ENCODE measurements at places on chromosomes 13 and 19.
A peak's percentile ranks its signal among the peaks of the same experiment; 100 is the strongest.

DNA sequence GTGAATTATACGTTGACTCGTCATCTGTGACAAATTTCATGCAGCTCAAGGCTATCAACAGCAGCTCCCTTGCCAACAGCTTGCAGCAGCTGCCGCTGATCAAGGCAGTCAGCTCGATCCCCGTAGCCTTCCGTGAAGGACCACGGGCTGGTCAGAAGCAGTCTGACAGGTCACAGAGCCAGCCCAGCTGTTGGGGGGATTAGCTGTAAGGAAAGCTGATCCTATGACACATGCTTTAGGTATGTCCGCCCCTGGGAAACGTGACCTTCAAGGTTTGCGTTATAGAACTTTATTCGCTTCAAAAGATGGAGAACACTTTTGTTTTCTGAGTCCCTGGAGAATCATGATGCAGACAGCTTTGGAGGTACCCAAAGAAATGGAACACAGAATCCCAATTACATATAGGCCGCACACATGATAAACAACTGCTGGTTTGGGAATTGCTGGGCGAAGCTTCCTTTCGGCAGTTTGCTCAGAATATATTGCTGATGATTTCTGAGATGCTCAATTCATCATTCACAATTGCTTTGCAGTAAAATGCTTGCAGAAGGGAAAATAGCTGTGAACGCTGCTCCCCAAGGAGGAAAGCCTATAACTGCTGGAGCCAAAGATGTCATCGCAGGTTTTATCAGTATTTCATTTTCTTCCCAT is 62.6 kb upstream of the USP29 start:
- DNase-seq = no peak

- DNase-seq = no peak
Observed at GRCh38 chr13:56352901-56353300, 787.8 kb upstream of the PRR20A start.

- DNase-seq = no peak
Observed at GRCh38 chr19:39701291-39701690, 3.0 kb upstream of the LGALS14 start.

DNA sequence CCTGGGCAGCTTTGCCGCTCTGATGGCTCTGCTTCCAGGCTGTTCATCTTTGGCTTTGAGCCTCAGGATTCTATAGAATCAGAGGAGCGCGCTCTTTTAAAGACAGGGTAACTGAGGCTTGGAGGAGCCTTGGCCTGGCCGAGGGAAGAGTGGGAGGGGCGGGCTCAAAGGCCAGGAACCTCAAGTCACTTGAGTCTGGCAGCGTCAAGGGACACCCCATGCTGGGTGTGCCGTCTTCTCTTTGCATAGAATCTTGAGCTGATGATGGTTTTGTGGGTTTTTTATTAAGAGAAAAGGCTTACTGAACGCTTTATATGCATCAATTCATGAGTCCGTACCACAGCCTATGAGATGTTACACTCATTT is 1.1 kb downstream of the PGLS start:
- DNase-seq = no peak

- DNase-seq = no peak
Observed at GRCh38 chr19:41895745-41896580, 13.0 kb downstream of the ARHGEF1 start.

GRCh38 chr13:97113231-97114001 is 108.7 kb upstream of the MBNL2 start:
- DNase-seq = no peak

DNA sequence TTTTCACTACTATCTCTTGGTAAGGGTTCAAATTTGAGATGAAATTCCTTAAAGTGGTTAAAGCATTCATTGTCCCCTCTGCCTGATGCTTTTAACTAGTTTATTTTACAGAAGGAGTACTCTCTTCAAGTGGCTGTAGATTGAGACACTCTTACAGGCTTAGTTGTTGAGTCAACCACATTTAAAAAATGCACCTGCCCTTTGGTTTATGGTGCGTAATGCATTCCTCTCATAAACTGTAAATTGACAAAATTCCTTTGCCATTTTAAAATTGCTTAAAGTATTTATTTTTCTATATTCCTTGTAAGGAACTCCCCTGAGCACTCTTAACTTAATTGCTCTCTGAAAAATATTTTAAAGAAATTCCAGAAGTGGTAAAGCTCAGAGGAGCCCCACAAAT is 826 bp upstream of the GPC5 start:
- DNase-seq = no peak

DNA sequence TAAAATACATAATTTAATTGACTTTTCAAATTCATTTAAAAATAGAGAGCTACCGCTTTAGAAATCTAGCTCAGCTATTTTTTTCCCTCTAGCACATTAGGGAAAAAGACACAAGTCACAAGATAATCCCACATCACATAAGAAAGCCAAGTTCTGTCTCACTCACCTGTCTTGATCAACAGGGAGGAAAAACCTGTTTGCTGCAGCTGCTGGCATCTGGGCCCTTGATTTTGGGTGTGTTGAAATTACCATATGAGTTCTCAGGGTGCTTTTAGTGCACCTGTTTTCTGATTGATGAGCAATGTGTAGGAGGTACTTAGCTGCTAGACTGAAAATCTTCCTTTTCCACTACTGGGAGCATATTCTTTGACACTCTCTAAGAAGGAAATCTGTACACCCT is 53.8 kb downstream of the ZDHHC20 start:
- no peak for DNase-seq

DNA sequence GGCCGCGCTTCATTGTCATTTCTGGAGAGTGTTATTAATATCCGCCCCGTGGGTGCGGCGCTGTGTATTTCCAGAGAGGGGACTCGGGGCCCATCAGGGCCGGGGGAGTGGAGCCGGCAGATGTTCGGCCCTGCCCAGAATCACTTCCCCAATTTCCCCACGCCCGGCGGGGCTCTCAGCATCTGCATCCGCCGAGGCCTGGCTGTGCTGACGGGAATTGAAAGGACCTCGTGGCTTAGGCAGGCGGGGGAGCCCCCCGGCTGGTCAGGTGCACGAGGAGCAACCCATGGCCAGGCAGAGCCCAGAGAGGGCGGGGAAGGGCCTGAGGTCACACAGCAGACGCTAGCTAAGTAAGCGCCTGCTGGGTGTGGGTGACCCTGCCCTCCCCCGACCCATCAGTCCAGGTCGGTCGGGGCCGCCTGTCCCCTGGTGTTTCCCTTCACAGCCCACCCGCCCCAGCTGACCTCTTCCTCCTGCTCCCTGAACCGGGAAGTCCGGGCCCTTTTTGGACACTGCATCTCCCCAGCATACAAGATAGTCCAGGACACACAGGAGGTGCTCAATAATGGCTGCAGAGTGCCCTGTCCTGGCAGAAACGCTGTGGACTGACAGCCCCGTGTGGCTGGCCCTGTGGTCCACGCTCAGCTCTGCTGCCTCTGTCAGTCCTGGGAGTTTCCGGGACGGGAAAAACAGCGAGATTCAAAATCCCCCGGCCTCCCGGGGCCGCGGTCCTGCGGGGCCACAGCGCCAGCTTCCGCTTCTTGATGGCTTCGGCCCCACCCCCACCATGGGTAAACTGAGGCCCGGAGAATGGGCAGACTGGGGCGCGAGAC is 22.1 kb downstream of the ARID3A start:
- DNase-seq = no peak

GRCh38 chr19:11450570-11451326 is 15.3 kb downstream of the PRKCSH start:
- no peak for DNase-seq

- DNase-seq = peak; percentile 80
Observed at GRCh38 chr13:65914716-65915115, 1315.4 kb downstream of the PCDH9 start.

DNA sequence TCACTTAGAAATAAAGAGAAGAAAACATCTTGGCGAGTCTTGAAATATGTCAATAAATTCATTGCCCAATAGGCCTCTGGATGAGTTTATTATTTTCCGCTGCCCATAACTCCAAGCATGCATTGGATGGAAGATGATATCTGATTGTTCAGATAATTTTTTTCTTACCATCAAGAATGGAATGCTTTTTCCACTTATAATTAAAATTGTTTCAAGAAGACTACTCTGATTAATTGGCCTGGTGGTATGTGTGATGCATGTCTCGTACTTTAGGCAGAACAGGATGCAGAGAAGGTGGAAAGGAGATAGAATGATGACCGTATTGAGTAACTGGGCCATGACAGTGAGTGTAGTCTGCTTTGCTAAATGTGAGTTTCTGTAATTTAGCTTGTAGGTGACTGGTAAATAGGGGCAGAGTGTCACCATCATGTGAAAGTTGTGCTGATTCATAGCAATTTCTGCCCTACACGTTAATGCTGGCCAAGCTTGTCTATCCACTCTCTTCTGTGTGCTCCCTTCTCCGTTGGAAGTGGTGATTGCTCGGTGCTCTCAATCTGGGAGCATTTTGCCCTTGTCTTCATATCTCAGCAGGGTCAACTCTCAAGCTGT is 13.5 kb upstream of the SPATA13 start:
- DNase-seq = peak; percentile 60

- no peak for DNase-seq
Observed at GRCh38 chr19:9645472-9645871, 24.4 kb upstream of the ZNF561 start.

DNA sequence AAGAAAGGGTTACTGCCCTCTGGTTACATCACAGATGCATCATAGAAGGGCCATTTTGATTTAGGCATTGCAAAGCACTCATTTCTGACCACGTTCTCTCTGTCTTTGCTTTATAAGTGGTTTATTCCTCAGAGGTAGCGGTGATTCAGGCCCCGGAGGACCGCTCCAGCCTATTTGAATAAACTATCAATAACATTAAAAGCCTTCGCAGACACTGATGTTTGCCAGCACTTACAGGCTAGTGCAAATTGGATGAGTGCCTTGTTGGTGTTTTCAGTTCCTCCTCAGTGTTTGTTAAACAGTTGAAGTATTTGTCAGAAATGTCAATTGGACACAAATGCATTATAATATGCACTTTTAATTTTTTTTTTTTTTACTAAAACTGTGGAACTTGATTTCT is 120.2 kb downstream of the RXFP2 start:
- DNase-seq = no peak

DNA sequence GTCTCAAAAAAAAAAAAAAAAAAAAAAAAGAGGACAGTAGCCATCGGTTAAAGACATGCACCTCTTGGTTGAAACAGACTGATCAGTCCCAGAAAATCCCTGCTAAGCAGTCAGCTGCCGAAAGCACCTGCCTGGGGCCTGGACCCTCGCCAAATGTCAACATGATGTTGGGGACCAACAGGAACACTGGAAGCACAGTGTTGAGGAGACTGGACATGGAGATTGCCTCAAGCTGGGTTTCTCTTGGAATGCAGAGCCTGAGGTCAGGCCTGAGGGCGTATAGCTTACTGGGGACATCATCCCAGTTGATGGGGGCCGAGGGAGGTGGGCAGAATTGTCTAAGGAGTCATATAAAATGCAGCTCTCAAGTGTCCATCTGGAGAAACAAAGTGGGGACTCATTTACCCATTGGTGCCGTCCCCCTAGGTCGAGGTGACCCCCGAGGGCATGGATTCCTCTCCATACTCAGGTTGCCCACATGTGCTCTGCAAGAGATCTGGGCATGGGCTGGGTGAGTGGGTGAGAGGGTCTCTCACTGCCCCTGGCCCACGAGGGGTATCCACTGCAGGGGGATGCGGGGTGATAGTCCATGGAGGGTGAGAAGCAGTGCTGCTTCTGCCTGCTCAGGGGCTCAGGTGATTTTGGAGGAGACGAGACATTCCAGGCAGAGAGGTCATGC is 164.5 kb downstream of the URI1 start:
- DNase-seq = no peak

DNA sequence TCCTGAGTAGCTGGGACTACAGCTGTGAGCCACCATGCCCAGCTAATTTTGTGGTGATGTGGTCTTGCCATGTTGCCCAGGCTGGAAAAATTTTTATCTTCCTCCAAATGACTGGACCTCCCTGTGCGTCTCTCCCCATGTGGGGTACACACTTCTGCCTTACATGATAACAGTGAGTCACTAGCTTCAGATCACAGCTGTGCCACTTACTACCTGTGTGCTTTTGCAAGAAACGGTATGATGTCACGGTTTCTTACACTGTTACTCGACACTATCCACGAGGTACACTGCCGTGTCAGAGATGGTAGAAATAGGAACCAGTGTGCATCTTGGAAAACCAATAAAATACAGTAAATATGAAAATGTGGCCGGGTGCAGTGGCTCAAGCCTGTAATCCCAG is 17.5 kb upstream of the ZNF414 start:
- no peak for DNase-seq

- DNase-seq = no peak
Observed at GRCh38 chr19:1863328-1863637, at the start of gene KLF16. Gene KLF16, minus strand, starts transcription at chr19:1863579. Its CDS starts 82 bp downstream, at chr19:1863497.

- no peak for DNase-seq
Observed at GRCh38 chr13:46481166-46481565, 71.8 kb upstream of the LRCH1 start.

DNA sequence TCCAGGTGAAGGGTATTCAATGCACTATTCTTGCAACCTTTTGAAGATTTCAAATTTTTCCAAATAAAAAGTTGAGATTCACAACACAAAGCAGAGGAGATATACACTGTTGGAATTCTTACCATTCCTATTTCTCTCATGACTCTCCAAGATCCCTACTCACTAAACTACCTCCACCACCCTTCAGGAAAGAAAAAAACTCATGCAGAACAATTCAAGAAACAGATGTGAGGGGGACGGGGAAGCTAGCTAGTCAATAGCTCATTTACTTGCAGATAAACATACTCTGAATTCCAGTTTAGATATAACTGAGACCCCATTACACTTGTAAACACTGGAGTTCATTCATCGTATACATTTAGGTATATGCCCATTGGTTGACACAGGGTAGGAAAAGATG is 90.0 kb upstream of the SERP2 start:
- DNase-seq = no peak

DNA sequence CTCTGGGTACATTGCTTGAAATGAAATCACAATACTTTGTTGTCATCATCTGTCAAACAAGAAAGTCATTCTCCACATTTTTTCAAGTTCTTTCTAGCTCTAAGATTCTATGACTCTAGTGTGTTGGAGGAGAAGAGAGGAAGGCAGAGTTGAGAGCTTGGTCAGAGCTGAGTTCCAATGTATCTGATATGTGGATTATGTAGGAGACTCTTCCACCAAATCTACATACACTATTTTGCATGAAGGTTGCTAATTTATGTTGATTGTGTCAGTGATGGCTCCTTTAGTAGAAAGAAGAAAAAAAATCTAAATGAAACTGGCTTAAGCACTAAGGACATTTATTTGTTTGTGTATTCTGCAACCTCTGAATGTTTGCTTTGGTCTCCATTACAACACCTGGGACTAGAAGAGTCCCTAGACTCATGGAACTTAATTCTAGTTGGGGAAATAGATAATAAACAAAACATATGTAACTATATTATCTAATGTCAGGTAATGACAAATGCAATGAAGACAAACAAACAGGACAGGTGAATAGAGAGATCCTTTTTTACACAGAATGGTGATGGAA is 691.9 kb downstream of the UQCRFS1 start:
- DNase-seq = no peak

- DNase-seq = no peak
Observed at GRCh38 chr13:108925070-108925469, 295.7 kb downstream of the MYO16 start.

DNA sequence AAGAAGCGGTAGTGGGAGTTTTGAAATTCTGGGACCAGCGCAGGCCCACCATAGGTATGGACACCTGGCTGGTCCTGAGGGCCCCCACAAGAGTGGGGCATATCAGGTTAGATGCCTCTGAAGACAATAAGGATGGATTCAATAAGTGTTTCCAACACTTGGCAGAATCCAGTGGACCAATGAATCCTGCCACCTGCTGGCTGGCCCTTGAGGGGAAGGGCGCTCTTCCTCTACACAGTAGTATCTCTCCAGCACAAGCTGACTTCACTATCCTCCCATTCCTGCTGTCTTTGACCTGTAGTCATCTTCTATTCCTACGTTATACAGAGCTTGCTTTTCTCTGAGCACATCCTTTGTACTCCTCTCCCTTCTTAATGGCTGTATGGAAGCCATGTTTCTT is 199.7 kb upstream of the TSHZ3 start:
- DNase-seq = peak; percentile 32

GRCh38 chr19:13993590-13994300 is 12.4 kb downstream of the RFX1 start:
- no peak for DNase-seq

Measured in fibroblast of skin of right biceps (primary cell).